Astrocyte (in vitro differentiated cells and primary cell): ENCODE measurements at places on chromosomes 7 and 10.
A peak's percentile ranks its signal among the peaks of the same experiment; 100 is the strongest.

DNA sequence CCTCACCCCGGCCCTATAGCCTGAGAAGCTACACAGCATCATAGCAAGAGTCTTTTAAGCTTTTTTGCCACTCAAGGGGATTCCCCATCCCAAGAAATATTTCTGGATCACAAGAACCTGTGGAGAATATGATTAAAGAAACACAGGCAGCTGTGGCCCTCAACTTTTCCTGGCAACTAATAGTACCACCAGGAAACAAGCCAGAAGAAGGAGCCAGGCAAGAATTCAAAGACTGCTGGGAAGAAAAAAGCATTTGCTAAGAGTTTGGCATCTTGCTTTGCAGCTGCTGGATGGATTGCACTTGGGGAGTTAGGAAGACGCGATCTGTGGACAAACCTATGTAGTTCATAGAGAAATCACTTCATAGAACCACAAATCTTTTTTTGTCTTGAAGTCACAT is 437.8 kb downstream of the PLXDC2 start:
- DNase-seq = peak; percentile 69

- DNase-seq = peak; percentile 19
Observed at GRCh38 chr7:128869138-128869943, 6.7 kb downstream of the ATP6V1F start.

DNA sequence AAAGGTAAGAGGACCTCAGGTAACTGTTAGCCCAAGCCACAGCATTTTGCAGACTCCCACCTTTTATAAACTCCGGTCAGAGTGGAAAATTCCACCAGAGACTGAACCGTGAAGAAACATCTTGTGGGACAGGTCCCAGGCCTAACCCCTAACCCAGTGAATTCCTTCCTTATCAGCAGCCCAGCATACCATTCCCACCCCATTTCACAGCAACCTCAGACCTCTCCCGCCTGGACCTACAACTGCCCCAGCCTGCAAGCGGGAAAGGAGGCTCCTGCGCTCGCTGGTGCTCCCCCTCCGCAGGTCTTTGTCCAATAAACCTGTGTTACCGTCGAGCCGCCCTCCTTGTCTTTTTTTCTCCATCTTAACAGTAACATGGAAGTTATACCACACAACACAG is 736.6 kb downstream of the MAGI2 start:
- peak; percentile 22 for DNase-seq

GRCh38 chr7:36141351-36141750 is 11.7 kb upstream of the EEPD1 start:
- no peak for DNase-seq

GRCh38 chr10:62541811-62542210 is 167.6 kb downstream of the ZNF365 start:
- DNase-seq = no peak

DNA sequence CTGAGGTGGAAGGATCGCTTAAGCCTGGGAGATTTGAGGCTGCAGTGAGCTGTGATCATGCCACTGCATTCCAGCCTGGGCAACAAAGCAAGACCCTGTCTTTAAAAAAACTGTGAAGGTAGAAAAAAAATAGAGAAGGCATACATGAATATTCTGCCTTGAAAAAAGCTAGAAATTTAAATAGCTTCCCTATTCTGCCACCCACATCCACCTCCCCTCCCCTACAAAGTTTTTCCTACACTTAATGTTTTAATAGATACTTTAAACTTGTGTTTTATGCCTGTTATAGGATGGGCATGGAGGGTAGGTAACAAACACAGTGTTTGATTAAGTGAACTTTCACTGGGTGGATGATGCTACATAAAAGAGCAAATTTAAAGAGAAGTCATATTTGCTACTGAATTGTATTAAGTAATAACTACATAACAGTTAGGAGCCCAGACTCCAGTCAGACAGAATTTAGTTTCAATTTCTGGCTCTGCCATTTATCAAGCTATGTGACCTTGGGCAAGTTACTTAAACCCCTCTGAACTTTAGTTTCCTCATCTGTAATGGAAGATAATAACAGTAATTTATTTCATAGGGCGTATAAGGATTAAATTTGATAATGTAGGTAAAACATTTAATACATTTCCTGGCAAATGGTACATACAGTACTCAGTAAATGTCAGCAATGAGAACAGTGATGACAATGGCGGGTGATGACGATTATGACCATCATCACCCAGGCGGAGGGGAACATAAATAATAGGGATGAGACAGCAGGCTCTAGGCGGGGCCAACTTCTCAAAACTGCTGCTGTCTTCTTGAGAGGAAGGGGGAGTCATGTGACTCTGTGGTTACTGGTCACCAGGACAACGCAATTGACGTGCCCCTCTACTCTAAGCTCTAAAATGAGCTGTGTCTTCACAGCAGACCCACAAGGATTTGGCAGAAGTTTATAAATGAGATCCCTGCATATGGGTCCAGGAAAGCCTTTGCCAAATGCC is 15.8 kb downstream of the DNMBP start:
- DNase-seq = peak; percentile 96

DNA sequence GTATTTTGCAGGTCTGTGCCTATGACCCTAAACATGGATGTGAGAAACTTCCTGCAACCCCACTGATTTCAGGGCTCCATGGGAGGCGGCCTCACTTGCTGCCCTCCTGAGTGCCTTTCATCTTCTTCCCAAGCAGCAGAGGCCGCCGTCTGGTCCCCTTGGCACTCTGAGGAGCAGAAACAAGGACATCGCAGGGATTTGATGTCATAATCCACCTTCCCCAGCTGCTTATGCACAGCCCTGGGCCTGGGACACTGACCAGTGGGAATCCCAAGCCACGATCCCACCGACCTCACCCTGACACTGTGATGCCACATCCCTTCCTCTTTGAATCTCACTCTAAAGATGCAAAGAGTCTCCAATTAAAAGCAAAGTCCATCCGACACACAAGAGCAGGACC is 7.7 kb downstream of the CAMK2G start:
- no peak for DNase-seq

DNA sequence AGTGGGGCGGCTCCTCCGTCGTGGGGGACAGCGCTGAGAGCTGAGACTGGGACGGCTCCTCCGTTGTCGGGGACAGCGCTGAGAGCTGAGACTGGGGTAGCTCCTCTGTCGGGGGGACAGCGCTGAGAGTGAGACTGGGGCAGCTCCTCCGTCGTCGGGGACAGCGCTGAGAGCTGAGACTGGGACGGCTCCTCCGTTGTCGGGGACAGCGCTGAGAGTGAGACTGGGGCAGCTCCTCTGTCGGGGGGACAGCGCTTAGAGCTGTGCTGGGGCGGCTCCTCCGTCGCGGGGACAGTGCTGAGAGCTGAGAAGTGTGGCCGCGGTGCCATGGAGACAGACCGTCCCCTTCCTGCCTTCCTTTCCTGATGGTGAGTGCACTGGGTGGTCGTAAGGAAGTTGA is 136.4 kb downstream of the DYNC2I1 start:
- DNase-seq = no peak

DNA sequence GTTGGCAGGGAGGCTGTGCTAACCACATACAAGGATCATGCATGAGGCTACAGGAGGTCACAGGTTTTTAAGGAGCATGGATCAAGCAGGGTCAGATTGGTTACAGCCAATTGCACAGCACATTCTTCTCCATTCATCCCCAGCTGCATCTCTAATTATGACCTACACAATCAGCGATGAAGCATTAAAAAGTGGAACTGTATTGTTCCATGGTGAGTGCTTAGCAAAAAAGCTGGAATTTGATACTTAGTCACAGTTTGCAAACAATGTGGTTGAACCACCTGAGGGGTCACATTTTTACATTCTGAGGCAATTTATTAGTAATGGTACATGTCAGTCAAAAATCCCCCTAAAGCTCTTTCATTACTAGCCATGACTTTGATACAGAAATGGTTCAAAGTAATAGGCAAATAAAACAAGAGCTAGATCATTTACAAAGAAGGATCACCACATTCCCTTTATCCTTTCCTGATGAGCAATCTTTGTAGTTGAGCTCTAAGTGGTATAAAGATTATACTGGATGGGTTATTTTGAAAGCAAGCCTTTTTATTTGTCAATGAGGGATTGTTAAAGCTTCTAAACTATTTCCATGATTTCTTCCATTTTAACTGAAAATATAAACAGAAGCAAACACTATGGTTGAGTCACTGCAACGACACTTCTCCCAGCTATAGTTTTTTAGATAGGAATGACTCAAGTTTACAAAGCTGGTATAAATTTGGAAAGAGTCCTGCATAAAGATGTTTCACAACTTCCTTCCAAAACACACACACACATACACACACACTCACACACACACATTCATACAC is 217.8 kb upstream of the SEMA3A start:
- DNase-seq = peak; percentile 97

GRCh38 chr7:48847917-48848316 is 76.4 kb upstream of the CDC14C start:
- DNase-seq = no peak

GRCh38 chr7:111741811-111742240 is 179.5 kb upstream of the IMMP2L start:
- peak; percentile 47 for DNase-seq

GRCh38 chr7:139860090-139860775 is 31.2 kb downstream of the TBXAS1 start:
- DNase-seq = no peak

DNA sequence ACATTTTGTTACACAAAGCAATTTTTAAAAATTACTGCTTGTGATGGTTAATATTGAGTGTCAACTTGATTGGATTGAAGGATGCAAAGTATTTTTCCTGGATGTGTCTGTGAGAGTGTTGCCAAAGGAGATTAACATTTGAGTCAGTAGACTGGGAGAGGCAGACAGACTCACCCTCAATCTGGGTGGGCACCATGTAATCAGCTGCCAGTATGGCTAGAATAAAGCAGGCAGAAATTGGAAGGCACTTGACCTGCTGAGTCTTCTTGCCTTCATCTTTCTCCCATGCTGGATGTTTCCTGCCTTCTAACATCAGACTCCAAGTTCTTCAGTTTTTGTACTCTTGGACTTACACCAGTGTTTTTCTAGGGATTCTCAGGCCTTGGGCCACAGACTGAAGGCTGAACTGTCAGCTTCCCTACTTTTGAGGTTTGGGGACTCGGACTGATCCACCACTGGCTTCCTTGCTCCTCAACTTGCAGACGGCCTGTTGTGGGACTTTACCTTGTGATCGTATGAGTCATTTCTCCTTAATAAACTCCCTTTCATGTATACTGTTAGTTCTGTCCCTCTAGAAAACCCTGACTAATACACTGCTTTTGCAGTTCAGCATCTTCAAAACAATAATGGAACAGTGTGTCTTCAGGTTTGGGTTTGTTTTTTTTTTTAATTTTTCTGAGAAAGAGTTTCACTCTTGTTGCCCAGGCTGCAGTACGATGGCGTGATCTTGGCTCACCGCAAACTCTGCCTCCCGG is 244.1 kb upstream of the SEMA3C start:
- peak; percentile 80 for DNase-seq

DNA sequence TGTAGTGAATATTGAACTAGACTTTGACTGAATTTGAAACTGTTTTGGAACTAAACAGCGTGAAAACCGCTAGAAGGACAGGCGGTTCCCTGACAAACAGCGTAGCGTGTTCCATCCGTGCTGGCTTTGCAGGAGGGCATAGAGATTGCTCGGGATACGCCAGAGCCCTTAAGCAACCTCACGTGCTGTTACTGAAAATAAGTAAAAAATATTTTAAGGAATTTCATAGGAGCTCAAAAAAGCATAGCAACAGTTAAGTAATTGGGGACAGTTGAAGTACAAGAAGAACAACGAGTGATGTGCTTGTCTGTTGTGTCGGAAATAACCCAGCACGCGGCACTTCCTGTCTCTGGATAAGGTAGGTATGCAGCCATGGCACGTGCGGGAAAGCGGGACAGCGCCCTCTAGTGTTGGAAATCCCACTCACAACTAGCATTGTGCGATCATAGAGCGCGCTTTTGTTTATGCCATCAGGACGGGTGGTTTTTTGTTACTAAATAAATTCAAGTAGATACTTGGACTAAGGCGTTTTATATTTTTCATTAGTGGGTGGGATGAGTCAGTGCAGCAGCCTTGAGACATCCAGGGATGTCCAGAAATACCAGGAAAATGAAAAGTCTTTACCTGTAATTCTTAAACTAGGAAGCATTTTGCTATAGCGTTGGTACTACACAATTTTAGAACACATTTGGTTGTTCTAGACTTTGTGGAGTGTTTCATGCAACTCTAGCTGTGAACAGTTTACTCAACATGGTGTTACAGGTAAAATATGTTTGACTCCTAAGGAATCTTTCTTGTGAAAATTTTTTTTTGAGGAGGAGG is 50.4 kb downstream of the DNAJB6 start:
- DNase-seq = peak; percentile 62

- no peak for DNase-seq
Observed at GRCh38 chr7:151711906-151712809, 164.8 kb downstream of the PRKAG2 start.

GRCh38 chr10:74502963-74503608 is 323.3 kb upstream of the KAT6B start:
- peak; percentile 77 for DNase-seq

GRCh38 chr7:139683137-139683921 is 94.5 kb downstream of the HIPK2 start:
- peak; percentile 85 for DNase-seq

DNA sequence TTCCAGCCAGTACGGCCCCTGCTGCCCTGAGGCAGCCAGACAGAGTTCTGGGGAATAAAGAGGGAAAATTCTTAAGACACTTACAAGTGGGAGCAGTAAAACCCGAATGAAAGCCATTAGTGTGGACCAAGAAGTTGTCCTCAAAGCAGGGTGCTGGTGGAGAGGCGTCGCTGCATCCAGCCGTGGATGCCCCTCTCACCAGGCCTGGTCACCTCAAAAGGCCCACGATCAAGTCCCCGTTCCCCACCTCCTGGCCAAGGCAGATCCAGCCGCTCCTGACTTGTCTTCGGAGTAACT is 656 bp downstream of the VSTM4 start:
- DNase-seq = no peak

DNA sequence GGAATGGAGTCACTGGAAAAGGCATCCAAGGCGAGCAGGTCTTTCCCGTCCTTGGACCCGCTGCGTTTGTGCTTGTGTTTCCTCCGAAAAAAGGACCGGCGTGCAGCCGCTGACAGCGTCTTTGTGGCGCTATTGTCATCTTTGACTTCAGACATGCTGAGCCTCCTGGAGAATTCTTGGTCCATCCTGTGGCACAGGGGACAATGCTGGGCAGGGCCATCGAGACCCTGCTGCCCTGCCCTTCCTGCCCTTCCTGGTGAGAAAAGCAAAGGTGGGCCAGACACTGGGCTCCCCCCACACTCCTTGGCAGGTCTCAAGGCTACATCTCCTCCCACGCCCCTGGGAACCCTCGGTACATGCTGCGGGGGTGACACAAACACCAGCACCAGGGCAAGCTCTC is 120.9 kb downstream of the DLG5 start:
- DNase-seq = no peak

GRCh38 chr10:52232561-52233350 is 81.3 kb upstream of the DKK1 start:
- DNase-seq = no peak

DNA sequence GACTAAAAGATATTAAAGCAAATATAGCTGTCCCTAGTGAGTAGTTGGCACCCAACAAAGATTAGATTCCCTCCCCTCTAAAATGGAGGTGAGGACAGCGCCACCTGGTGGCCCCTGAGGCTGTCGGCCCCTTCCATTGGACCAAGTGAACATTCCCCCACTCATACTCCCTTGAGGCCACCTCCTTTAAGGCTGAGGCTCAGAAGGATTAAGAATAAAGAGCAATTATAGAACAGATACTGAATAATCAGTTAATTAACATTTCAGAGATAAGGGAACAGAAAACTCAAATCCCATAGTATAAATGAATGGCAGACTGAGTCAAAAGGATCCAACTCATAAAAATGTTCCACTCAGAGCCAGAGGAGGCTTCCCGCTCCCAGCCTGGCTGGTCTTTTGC is 130.4 kb upstream of the GHITM start:
- DNase-seq = no peak
